ENCODE measurements at places on chromosomes 3 and 15.

DNA sequence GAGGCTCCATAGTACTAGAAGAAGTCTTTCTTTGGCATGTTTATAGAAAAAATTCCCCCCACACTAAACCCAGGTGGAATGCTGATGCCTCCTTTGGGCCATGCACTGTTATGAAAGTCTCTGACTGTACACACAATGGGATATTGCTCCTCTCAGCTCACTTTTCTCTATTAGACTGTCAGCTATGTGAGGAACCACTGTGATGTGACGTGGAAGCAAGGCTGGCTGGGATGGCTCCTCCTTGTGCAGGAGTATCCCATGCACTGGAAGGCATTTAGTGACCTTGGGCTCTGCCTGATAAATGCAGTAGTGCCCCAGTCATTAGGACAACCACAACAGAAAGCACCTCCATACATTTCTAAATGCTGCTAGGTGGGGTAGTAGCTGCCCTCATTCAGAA lies 5.7 kb upstream of the FRMD4B start:
- no peak for DNase-seq

DNA sequence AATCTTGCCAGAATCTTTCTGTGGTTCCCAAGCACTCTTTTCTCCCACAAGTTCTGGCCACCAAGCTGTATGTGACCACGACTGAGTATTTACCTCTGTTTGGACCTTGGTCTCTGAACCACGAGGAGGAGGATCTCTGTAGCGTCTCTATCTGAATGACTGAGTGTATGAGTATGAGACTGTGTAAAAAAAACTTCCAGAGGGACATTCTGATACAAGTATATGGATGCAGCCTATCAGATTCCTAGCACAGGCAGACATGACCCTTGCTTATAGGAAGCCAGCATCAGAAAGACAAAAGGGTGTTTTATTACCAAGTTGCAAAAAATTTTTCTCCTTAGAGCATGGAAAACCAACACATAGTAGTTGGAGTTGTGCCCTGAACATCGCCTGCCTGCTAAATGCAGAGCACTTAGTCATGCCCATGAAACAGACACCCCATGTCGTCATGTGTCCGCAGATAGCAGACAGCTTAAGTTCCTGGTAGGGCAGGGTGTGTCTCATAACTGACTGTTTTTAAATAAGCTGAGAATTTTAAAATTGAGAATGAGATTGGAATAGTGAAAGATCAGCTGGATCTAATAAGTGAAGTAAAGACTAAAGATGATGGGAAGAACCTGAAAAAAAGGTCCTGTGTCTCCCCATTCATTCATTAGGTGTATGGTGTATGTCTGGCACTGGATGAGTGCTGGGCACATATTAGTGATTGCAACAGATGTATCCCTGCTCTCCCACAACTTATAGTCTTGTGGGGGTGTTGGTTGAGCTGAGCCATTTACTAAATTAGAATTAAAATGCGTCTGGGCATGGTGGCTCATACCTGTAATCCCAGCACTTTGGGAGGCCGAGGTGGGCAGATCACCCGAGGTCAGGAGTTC lies 30.9 kb downstream of the DAG1 start:
- no peak for DNase-seq

DNA sequence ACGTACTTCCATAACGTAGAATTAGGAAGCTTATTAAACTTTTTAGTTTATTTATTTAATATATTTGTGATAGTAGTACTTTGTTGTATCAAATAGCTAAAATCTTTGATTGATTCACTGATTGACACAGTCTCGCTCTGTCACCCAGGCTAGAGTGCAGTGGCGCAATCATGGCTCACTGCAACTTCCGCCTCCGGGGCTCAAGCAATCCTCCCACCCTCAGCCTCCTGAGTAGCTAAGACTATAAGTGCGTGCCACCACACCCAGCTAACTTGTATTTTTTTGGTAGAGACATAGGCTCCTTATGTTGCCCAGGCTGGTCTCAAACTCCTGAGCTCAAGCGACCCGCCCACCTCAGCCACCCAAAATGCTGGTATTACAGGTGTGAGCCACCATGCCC lies 5.7 kb downstream of the APH1B start:
- DNase-seq: no peak

GRCh38 chr3:100647657-100648056 lies 38.3 kb downstream of the ADGRG7 start:
- no peak for DNase-seq

GRCh38 chr15:42368096-42368495 lies 8.8 kb downstream of the CAPN3 start:
- no peak for DNase-seq

DNA sequence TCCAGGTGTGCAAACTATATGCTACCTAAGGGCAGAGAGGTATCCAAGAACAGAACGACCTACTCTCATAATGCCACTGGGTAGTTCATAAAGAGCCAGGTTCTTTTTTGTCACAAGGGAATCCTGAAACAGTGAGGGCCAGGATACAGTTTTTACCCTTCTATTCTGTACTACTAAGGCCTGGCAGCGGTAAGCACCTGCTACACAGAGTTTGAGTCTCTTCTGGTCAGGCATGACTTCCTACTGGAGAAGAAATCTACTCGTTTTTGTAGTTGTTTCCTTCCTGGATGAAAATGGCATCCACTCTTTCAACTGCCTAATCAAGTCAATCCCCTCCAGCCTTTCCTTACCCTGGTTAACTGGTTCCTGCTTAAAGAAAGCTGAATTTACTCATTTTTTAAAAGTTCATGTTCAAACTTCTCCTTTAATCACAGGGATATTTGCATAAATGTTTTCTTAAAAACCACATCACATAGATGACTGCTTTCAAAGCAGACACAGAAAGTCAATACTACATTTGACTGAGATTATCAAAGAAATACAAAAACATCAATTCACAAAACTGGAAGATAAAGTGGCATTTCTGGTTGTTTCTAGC lies 40.0 kb downstream of the MAP4 start:
- DNase-seq: no peak

DNA sequence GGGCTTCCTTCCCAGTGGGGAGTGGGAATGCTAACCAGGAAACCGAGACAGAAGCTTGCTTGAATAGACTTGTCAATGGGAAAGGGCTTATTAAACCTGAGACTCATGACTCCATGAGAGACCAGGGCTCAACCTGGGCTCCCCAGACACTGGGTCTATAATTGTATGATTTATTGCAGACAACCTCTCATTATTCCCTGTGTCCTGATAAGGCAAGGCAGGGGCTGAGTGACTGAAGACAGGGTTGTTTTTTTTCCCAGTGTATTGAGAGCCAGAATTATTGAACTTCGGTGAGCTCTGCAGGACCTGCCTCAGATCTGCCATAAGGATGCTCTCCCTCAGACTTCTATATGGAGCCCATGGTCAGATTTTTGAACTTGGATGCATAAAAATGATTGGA lies 79.5 kb upstream of the KLHL25 start:
- no peak for DNase-seq

- DNase-seq: no peak
Measured at GRCh38 chr3:21502656-21503055, 248.4 kb downstream of the ZNF385D start.

DNA sequence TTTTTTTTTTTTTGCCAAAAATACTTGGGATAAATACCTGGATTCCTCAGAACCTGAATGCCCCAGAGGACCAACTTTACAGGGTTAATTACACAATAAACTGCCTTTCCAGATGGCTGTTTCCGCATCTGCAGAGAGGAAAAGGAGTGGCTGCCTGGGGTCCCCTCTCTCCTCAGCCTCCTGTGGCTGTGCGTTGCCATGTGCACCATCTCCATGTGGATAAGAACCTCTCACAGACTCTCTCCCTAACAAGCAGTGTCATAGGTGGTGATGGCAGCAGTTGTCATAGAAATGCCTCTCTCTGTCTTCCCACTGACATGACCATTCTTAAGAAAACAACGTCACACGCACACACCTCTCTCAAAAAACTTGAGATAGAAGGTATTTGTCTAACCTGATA lies 179.4 kb downstream of the RPLP1 start:
- no peak for DNase-seq

DNA sequence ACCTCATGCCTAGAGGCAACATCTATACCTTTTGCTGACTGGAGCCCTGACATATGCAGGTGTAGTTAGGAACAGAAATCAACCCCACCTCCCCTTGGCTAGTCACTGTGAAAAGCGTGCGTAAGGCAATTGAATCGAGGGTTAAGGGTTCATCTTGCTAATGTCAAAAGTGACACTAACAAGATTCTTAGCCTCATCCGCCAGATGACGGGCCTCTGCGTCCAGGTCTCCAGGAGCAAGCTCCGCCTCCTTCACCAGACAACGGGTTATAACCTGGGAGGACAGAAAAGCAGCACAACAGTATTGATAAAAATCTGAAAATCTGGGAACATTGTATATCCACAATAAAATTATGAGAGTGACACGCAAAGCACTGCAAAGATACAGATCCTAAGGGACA lies 4.7 kb downstream of the SELENOS start:
- DNase-seq: no peak

- no peak for DNase-seq
Measured at GRCh38 chr3:132395126-132395525, 22.2 kb upstream of the DNAJC13 start.

DNA sequence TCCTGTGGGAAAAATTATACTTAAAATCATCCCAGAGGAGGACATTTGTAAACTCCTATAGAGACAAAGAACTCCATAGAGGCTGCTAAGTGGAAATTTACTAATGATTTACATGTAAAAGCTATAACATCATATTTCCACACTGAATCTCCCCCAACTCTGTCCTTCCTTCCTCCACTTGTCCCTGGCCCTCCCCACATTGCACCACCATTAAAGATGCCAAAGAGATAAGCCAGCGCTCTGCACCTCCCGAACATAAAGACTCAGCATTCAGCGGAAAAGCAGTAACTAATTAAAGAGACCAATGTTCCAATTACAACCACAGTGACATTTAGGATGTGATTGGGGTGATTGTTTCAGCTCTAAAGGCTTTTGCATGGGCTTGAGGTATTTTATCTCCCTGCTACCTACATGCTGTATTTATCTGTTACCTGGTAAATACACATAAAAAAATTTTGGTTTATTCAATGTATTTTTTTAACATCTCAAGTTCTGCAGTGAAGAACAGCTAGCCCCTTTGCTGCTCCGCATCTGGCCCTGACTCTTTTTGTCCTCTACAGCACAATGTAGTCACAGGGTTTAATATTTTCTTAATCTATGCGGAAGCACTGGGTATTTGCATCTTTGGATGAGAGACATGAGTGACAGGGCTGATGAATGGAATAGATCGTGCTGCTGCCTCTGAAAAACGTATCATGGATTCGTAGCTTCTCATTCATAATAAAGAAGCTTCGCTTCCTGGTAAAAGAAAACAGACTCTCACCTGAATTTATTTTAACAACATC lies 35.3 kb upstream of the B3GNT5 start:
- no peak for DNase-seq

DNA sequence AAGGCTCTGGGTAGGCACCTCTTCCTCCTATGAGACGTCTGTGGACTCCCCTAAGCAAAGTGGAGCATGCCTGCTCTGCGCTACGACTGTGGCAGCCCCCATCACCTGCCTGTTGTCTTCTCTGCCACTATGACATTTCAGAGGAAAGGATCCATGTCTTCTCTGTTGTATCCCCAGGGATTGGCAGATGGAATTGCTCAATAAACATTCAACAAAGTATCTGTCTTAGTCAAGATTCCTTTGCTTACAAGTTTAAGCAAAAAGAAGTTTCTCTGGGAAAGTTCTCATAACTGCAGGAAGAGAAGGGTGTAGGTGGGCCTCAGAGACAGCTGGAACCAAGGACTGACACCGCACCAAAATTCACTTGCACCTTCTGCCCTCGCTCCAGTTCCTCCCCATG lies 34.3 kb downstream of the AMOTL2 start:
- DNase-seq: no peak

DNA sequence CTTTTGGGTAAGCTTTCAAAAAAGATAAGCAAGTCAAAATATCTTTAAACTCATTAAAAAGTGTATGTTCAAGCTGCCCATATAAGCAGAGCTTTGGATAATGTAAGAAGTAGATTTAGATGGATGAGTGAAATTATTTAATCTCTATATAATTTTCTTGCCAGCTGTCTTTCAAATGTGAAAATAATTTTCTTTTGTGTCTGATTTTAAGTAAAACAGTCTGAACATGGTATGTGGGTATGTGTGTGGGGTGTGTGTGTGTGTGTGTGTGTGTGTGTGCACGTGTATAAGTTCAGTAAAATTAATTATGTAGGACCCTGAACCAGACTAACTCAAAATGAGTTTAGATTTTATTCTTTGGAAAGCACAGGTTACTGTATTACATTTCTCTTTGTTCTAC lies 155.2 kb upstream of the CGNL1 start:
- no peak for DNase-seq

DNA sequence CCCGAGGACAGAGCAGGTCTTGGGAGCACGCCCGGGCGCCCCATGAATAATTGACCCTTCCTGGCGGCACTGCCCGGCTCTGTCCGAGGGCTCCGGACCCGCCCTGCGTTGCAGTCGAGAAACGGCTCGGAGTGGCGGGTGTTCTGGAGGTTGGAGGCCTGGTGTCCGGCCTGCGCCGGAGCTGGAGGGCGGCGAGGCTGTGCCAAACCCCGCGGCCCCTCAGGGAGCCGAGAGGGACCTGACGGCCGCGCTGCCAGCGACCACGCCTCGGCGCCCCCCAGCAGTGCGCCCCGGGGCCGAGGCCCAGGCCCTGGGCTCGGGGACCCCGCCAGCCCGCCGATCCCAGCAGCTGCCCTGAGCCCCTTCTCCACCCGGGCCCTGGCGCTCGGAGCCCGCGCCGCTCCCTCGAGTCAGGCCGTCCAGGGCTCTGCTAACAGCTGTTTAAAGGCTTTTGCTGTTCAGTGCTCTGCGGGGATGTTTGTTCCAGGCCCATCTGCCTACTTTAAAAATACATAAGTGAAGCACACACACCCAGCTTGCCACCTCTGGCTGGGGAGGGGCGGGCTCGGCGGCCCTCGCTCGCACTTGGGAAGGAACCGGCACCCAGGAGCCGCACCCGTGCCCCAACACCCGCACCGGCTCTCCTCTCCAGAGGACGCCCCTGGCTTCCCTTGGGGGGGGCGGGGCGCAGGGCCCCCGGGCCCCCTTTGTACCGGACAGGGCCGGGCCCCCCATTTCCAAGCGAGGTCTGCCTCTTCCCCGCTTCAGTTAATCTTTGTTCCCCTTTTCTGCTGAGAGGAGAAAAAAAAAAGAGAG lies 730 bp upstream of the ZNF710 start:
- DNase-seq: no peak

GRCh38 chr3:129917423-129918007 lies 24.0 kb upstream of the TMCC1 start:
- no peak for DNase-seq

DNA sequence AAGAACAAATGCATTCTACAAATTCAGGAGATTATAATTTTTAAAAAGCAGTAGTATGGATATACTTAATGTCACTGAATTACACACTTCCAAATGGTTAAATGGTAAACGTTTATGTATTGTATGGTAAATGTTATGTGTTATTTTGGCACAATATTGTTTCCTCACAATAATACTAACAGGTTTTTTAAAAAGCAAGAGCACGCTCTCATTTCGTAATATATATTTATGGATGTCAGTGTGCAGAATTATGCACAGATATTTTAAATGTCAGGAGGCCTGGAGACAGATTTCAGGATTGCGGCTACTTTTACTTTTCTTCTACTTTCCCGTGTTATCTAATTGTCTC lies 533 bp downstream of the ZNF445 start:
- no peak for DNase-seq

- DNase-seq: no peak
Measured at GRCh38 chr3:74591946-74592345, 22.5 kb downstream of the CNTN3 start.

- DNase-seq: no peak
Measured at GRCh38 chr3:188008582-188009213, 145.3 kb upstream of the LPP start.
